Progenitor cell of endocrine pancreas (in vitro differentiated cells): ENCODE measurements at places on chromosomes 12 and 14. TPM values are rescaled to one million over a fixed set of nuclear protein-coding genes. Genes with fewer than 3 reads are reported as not detected.

WDHD1 gene
- total RNA-seq, result 30.9 and 31.4 TPM in 2 replicates

PLCZ1 gene
- not detected in 2 replicates for total RNA-seq

OAS2 gene
- total RNA-seq, result not detected in 2 replicates

VASH1 gene
- 37.1 and 43.2 TPM in 2 replicates for total RNA-seq

BIN2 gene
- total RNA-seq, result not detected in 2 replicates

RDH16 gene
- total RNA-seq, result 0.87 and 0.98 TPM in 2 replicates

PGF gene
- 3.5 and 8.2 TPM in 2 replicates for total RNA-seq

TAS2R7 gene
- not detected in 2 replicates for total RNA-seq

PRIMA1 gene
- 3.2 and 4.0 TPM in 2 replicates for total RNA-seq

CLEC2A gene
- not detected in 2 replicates for total RNA-seq

CDK4 gene
- total RNA-seq, result 194 and 208 TPM in 2 replicates

SAMD15 gene
- total RNA-seq, result 9.5 and 10.7 TPM in 2 replicates

CEBPE gene
- not detected in 2 replicates for total RNA-seq

EML1 gene
- total RNA-seq, result 34.9 and 42.6 TPM in 2 replicates

CCDC177 gene
- total RNA-seq, result 0.22 and 0.24 TPM in 2 replicates

SYNDIG1L gene
- total RNA-seq, result 0.29 and 0.34 TPM in 2 replicates

DNA sequence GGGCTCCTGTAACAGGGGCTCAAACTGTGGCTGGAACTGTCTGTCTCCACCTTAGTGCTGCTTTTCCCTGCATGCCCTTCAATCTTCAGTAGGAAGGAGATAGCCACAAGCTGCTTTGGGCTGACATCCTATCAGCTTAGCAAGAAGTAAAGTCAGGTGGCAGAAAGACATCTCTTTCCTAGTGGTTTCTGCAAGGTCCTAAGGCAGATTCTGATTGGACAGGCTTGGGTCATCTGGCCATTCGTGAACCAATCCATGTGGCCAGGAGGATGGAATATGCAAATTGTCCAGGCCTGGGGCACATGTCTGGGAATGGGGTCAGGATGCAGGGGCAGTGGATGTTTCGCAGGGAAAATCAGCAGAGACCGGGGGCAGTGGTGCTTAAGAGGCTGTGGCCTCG lies 5.2 kb downstream of the RITA1 start:
- no peak for DNase-seq

DNA sequence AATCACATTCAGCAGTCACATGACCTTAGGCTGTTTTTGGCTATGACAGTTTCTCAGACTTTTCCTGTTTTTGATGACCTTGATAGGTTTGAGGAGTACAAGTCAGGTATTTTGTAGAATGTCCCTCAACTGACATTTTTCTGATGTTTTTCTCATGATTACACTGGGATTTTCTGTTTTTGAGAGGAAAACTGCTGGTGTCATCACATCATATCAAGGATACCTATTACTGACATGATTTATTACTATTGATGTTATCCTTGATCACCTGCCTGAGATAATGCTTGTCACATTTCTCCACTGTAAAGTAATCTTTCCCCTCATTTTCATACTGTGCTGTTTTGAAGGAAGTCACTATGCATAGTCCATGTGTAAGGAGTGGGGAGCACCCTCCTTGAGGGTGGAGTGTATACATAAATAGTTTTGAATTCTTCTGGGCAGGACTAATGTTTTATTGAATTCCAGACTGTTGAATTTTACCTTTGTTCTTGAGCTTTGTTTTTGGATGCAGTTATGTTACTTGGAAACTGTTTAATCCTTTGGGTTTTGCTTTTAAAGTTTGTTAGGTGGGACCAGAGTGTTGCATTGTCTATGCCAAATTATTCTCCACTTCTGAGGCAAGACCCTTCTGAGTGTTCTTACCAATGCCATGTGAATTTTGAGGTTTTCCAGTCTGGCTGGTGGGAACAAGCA lies 444.5 kb upstream of the FAR2 start:
- DNase-seq, result no peak

- no peak for DNase-seq
These were observed 21.9 kb downstream of the PIGH start for GRCh38 chr14:67577909-67578749.

GRCh38 chr14:79809849-79810612 lies 401.3 kb downstream of the DIO2 start:
- no peak for DNase-seq

DNA sequence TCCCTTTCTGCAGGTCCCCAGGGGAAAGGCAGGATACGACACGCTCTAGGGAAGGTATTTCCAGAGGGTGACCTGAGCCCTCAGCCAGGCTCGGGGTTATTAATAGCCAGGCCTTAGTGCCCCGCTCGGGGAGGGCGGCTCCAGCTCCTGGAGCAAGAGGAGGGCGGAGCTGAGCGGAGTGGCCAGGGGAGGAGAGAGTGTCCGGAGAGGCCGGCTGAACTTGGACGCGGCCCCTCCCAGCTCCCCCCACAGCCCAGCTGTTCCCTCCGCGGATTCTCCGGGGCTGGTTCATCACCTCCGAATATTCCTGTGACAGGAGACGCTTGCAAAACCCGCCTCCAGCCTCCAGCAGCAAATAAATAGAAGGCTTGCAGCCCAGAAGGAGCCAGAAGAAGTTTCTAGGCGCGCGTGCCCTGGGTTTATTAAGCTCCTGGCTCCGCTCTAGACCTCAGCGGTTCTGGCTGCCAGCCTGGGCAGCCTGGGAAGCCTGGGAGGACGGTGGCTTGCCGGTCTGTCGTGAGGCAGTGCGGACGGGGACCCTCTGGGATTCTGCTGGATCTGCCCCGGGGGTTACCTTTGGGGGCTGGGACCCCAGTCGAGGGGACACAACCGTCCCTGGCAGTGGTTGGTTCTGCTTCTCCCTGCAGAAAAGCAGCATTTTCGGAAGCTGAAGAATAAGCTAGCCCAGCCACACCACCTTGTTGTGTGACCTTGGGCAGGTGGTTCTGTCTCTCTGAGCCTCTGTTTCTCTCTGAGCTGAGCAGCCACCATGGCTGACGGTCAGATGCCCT lies at the start of gene HSPB8:
Gene HSPB8, plus strand, starts transcription at position 388 of the 791 bp plus-strand sequence. Its CDS starts 382 bp downstream, at position 770.
- peak; percentile 68 for DNase-seq

GRCh38 chr12:7026854-7027253 lies 8.6 kb upstream of the LPCAT3 start:
- no peak for DNase-seq

- no peak for DNase-seq
These were observed 144.6 kb downstream of the ATP23 start for GRCh38 chr12:58086006-58086405.

DNA sequence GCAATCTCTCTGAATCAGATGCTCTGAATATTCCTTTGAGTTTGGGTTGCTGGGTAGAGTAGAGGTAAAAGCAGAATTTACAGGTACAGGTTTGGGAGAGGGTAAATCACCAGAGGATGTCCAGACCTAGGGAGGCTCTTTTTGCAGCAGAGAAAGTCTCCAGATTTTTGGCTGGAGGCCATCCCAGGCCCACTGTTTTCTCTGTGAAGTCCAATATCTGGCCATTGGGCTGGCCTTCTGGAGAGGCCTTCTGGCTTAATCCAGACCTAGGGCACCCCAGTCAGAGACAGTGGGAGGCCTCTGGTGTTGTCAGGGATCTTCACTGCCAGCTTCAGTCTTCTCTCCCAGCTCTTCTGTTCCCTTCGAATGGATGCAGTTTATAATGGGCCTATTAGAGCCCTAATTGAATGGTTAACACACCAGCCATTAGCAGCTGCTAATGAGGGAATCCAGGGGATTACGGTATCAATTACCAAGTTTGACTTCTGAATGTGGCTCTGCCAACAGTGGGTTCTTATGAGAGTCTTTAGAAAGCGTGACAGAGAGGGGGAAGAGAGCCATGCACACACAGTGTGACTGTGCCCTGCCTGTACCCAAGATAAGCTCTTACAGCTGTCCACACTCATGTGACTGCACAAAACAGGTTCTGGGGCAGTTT lies 183.1 kb downstream of the EMP1 start:
- no peak for DNase-seq

DNA sequence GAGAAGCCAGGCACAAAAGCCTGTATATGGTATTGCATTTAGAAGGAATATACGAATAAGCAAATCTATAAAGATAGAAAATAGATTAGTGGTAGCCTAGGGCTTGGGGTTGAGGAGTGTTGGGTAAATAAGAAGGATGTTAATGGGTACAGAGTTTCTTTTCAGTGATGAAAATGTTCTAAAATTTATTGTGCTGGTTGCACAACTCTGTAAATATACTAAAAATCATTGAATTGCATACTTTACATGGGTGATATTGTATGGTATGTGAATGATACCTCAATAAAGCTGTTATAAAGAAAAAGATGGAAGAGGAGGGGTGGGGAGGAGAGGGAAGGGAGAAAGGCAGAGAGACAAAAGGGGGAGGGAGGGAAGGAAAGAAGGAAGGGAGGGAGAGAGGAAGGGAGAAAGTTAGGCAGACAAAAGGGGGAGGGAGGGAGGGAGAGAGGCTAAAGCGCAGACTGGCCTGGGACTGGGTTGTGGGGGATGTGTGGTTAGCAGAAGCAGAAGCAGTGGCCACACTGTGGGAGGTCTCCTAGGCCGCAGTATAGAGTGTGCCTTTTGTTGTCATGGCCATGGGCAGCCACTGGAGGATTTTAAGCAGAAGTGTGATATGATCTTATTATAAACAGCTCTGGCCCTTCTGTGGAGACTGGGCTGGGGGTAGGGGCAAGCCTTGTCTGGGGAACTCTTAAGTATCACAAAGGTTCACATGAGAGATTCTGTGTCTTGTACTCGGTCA lies 73.6 kb upstream of the ELK3 start:
- no peak for DNase-seq

DNA sequence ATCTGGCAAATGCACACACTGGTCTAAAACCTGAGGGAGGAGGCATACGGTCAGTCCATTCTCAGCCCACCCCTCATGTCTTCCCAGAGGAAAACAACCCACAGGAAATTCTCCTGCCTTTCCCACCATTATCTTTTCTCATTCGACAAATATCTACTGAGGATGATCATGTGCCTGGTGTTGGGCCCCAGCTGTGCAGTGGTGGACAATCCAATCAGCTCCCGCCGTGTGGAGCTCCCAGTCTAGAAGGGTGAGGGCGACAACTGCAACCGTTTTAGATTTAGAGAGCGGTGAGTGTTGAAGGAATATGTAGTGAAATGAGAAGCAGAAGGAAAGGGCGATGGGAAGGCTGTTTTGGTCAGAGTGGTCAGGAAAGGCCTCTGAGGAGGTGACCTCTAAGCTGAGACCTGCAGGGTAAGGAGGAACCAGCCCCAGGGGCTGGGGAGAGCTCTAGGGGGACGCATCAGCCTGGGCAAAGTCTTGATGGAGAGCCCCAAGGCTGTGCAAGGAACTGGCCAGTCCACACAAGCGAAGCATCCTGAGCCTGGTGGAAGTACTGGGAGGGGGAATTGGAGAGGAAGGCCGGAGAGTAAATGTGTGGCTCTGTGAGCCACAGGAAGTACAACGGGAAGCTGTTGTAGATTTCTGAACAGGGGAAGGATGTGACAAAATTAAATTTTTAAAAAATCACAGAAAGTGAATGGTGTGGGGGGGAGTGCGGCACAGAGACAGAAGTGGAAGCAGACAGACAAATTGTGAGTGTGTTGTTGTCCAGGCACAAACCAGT lies 192.8 kb downstream of the NTF3 start:
- DNase-seq, result no peak

DNA sequence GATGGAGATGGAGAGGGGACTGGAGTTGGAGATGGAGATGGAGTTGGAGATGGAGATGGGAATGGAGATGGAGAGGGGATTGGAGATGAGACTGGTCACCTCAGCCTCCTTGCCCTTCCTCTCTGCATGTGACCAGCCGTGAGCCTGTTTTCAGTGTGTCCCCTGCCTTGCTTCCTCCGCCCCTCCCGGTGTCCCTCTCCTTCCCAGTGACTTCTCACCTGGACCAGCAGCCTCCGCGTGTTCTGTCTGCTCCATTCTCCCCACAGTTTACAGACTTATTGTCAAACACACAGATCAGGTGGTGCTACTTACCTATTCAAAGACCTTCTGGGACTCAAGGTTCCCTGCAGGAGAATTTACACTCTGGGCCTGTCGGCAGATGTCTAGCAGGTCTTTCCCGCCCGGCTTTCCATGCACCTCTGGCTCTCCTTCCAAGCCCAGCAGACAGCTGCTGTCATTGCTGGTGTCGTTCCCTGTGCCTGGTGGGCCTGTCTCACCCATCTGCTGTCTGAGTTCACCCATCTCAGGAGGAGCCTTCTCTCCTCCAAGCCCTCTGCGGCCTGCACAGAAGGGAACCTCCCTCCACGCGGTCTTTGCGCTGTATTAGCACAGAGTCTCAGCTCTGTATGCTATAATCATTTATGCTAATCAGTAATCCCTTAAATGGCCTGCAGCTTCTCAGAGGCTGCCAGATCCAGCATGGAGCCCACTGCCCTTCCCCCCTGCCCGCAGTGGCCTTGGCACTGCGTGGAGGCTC lies 62.1 kb downstream of the ADGRD1 start:
- DNase-seq, result no peak

GRCh38 chr12:123671876-123672275 lies 963 bp downstream of the TCTN2 start:
- no peak for DNase-seq

DNA sequence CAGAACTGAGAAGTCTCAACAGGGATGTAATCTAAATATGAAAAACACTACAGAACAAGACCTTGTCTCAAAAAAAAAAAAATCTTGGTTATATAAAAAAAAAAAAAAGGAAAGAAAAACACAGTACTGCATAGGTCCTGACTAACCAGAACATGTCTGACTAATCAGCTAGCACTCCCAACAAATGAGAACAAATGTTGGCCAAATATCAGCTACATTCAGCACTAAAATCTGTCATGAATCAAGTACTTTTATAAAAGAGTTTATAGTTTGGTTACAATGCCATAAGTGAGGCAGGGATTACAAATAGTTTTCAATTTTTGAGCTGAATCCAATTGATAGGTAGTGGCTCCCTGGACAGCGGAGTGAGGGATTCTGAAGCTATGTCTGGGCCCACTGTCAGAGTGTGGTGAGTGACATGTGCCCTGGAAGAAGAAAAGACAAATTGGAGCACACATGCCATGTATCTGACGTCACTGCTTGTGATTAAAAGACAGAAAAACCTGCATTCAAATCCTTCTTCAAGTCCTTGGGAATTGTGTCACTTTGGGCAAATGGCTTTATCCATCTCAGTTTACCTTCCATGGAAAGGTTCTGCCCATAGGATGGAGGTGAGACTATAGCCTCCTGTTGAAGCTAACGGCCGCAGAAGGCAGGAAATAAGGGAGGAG lies 5.6 kb upstream of the FAM234B start:
- DNase-seq, result no peak

GRCh38 chr12:79891506-79892162 lies 43.3 kb downstream of the PPP1R12A start:
- no peak for DNase-seq
